ENCODE measurements at places on chromosomes 5 and 9.

GRCh38 chr5:149651686-149652085 is 70.4 kb downstream of the ARHGEF37 start:
- DNase-seq: no peak

DNA sequence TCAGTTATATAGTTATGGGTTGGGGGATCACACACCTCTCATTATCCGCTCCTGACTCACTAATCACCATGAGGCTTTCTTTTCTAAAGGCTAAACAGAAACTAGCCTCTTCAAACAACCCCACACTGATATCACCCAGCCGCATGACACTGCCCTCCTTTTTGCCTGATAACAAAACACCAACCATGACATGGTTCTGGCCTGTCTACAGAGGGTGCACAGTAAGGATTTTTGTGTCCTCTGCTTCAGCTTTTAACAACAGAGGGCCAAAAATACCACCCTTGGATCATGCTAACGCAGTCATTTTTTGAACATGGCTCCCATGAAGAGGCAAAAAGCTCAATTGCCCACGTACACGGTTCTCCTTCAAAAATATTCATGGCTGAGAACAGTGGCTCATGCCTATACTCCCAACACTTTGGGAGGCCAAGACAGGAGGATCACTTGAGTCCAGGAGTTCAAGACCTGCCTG is 4.0 kb downstream of the CMBL start:
- DNase-seq: no peak

GRCh38 chr9:134466869-134467616 is 140.8 kb downstream of the RXRA start:
- no peak for DNase-seq

GRCh38 chr9:96532173-96532572 is 82.2 kb downstream of the HABP4 start:
- DNase-seq: no peak

- DNase-seq: no peak
Observed at GRCh38 chr5:126007841-126008240, 415.4 kb upstream of the GRAMD2B start.

DNA sequence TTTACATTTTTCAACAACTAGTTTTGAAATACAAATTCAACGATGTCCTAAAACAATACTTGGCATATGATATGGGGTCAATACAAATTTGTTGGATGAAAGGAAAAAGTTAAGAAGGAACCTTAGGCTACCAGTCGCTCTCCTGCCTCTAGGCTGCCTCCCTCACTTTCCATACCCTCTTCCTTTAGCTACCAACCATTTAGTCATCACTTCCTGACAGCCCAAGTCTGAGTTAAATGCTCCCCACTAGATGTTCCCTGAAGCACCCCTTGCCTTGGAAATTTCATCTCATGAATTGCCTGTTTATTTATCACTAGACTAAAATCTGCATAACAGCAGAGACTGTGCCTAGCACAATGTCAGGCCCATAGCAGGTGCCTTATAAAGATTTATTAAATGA is 2.7 kb upstream of the LARS1 start:
- no peak for DNase-seq

GRCh38 chr9:114406441-114406840 is 18.7 kb upstream of the AKNA start:
- no peak for DNase-seq

DNA sequence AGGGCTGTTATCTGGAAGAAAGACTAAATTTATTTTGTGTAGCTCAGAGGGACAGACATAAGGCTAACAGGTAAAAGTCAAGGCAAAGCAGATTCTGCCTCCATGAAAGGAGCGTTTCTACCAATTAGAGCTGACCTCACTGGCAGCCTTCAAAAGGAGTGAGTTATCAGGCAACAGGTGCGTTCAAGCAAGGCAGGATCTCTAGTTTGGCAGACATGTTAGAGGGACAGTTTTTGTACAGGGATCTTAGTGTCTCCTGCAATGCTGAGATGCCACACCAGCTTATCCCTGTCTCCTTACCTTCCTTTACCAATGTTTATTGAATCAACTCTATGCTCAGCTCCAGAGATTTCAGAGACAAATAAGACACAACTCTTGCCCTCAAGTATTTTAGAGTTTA is 73.8 kb downstream of the NRG2 start:
- DNase-seq: no peak

GRCh38 chr5:57513785-57514184 is 31.2 kb upstream of the ACTBL2 start:
- DNase-seq: no peak

DNA sequence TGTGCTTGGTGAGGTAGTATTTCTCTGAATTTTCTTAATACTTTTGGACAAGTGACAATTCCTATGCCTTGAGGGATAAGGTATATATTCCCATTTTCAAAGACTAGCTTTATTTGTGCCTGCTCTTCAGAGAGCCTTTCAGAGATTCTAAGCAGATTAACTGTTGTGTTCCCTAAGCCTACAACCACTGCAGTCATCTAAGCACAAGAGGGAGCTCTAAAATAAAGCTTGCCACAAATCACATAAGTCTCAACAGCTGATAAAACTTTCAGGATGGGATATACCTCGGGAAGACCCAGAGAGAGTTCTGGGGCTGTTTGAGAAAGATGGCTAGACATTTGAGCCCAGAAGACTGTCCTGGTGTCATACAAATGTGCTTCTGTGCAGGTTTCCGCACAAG is 157.3 kb downstream of the CYLC2 start:
- DNase-seq: no peak

- no peak for DNase-seq
Observed at GRCh38 chr9:98502976-98503325, 205.8 kb downstream of the GABBR2 start.

- DNase-seq: no peak
Observed at GRCh38 chr9:135592625-135593024, 31.1 kb downstream of the PAEP start.

DNA sequence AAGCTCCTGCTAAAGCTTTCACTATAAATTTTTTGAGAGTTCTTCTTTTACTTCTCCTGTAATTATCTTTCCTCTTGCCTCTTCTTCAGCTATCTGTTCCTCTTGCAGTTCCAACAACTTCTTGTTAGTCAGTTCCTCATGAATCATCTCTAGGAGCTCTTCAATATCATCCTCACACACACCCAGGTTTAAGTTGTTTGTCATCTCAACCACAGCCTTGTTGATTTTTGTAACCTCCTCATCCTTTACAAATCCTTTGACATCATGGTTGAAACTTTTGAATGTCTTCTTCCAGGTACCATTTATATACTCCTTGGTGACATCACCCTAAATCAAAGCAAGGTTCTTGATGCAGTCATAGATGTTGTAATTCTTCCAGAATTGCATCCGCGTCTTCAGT is 106.3 kb upstream of the MAMDC2 start:
- no peak for DNase-seq

GRCh38 chr5:140043508-140043872 is 391 bp upstream of the NRG2 start:
- no peak for DNase-seq

GRCh38 chr5:1500411-1501091 is 23.2 kb downstream of the LPCAT1 start:
- no peak for DNase-seq

- DNase-seq: no peak
Observed at GRCh38 chr5:156218367-156219158, 108.4 kb upstream of the SGCD start.

- DNase-seq: no peak
Observed at GRCh38 chr5:34609951-34610441, 46.1 kb upstream of the RAI14 start.

DNA sequence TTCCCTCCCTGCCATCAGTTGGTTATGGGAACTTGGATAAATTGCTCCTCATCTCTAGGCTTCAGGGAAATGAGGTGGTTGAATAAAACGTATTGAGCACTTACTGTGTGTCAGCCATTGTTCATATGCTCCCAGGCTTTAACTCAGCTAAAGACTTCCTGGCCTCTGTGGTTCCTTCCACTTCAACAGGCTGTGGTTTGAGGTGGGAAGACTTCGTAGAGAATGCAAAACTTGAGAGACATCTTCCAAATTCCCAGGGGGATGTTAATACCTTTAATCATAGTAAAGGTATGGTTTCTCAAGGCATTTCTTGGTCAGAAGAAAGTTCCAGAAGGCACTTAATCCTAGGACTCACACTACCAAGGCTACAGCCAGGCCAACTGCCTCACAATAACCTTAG is 1.5 kb upstream of the GPX3 start:
- DNase-seq: no peak

GRCh38 chr5:55096861-55097260 is 5.6 kb upstream of the GZMA start:
- peak; percentile 9 for DNase-seq

GRCh38 chr5:138495351-138495750 is 30.1 kb downstream of the EGR1 start:
- no peak for DNase-seq

GRCh38 chr5:31999470-31999869 is 174.6 kb downstream of the GOLPH3 start:
- DNase-seq: no peak

- DNase-seq: no peak
Observed at GRCh38 chr5:155750571-155750970, 576.4 kb upstream of the SGCD start.

GRCh38 chr9:71819115-71819739 is 50.9 kb upstream of the CEMIP2 start:
- peak; percentile 22 for DNase-seq

GRCh38 chr9:105218673-105219072 is 25.8 kb upstream of the SLC44A1 start:
- no peak for DNase-seq

DNA sequence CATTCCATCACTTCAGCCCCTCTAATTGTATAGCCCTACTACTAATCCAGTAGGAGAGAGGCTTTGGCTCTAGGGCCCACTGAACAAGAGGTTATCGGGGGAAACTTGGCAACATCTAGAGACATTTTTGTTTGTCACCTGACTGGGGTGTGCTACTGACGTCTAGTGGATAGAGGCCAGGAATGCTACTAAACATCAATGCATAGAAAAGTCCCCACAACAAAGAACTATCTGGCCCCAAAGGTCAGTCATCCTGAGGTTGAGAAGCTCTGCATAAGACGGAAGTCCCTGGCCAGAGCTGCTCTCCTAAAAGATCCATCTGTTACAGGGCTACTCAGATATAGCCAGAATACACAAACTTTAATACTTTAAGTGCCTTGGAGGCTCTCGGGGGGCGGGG is 570.6 kb upstream of the KLF4 start:
- DNase-seq: no peak

DNA sequence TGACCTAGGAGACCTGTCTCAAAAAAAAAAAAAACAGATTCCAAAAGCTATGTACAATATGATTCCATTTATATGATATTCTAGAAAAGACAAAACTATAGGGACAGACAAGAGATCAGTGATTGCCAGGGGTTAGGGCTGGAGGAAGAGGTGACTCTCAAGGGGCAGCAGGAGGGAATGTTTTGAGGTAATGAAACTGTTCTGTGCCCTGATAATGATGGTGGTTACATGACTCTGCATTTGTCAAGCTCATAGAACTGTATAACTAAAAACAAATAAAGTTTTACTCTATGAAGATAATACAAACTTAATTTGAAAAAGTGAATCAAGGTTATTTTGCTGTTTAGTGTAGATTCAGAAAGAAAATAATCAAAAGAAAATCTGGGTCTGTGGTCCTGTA is 125.3 kb upstream of the IQGAP2 start:
- no peak for DNase-seq

- no peak for DNase-seq
Observed at GRCh38 chr5:139214646-139215045, 16.5 kb upstream of the SIL1 start.

DNA sequence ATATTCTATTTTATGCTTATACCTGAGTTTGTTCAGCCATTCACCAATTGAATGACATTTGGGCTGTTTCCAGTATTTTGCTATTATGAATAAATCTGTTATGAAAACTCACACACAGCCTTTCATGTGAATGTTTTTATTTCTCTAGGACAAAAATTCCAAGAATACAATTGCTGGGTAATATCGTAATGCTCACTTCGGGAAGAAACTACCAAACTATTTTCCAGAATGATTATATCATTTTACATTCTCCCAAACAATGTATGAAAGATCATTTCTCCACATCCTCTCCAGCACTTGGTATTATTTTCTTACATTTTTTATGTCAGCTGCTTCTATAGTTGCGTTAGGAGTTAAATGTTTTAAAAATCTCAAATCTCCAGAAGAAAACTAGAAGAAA is 58.3 kb upstream of the LHFPL2 start:
- DNase-seq: no peak

- DNase-seq: no peak
Observed at GRCh38 chr9:128782669-128783068, 4.4 kb upstream of the TBC1D13 start.

- DNase-seq: no peak
Observed at GRCh38 chr9:5643005-5643624, 14.2 kb downstream of the RIC1 start.

DNA sequence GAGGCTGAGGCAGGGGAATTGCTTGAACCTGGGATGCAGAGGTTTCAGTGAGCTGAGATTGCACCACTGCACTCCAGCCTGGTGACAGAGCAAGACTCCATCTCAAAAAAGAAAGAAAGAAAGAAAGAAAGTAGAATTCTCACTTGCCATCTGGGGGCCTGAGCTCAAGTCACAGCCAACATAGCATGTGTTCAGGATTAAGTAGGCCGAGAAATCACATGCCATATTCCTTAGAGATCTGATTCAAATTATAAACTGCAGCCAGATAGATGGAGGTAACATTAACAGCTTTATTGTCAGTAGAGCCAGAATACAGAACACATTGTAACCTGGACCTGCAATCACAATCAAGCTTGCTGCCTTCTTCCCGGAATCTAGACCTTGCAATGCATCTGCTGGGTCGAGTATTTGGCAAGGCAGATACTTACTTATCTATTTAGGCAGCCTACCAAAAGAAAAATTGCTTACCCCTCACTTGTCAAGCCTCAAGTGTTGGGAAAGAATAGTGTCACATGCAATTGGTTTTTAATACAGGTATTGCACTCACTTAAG is 173.7 kb downstream of the CPLANE1 start:
- no peak for DNase-seq

- DNase-seq: peak; percentile 53
Observed at GRCh38 chr9:123349691-123350480, 6.1 kb upstream of the CRB2 start.

DNA sequence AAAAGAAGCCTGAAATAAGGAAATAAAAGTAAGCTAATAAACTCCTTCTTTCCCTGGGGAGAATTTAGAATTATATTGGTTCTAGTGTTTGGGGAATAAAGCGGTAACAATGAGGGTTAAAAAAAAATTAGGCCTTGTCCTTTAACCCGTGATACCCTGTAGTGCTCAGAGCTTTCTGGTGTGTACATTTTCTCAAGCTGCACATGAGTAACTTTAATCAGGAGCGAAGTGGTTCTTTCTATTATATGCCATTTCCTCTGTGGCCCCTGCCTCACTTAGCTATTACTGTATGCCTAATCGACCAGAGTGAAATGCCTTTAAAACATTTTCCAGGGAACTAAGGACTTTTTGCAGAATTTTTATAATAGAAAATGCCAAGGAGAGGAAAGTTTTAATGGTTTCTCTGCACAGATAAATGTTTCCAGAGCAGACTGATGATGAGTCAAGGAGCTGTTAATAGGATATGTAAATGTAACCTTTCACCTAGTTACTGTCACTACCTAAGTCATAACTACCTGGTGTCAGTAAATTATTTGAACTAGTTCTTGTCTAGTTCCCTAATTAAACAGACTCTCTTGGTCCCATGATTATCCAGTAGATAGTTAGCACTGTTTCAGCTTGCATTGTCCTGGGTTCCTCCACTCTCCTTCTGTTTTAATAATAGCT is 7.6 kb downstream of the PAM start:
- no peak for DNase-seq

GRCh38 chr5:131114754-131115153 is 50.3 kb downstream of the HINT1 start:
- no peak for DNase-seq

- no peak for DNase-seq
Observed at GRCh38 chr5:14186059-14186830, 43.1 kb downstream of the TRIO start.

GRCh38 chr5:37208883-37209797 is 40.0 kb downstream of the CPLANE1 start:
- no peak for DNase-seq

All from stimulated activated CD4-positive, alpha-beta T cell treated with anti-CD3 and anti-CD28 coated beads, Interleukin-2, amount 100 ng/mL, for 4 hours (primary cell).